ENCODE measurements at places on chromosomes 7 and 10.

- DNase-seq = no peak
Measured at GRCh38 chr7:42192851-42193461, 44.1 kb downstream of the GLI3 start.

- DNase-seq = peak; percentile 79
Measured at GRCh38 chr7:2698581-2699288, 10.7 kb downstream of the AMZ1 start.

DNA sequence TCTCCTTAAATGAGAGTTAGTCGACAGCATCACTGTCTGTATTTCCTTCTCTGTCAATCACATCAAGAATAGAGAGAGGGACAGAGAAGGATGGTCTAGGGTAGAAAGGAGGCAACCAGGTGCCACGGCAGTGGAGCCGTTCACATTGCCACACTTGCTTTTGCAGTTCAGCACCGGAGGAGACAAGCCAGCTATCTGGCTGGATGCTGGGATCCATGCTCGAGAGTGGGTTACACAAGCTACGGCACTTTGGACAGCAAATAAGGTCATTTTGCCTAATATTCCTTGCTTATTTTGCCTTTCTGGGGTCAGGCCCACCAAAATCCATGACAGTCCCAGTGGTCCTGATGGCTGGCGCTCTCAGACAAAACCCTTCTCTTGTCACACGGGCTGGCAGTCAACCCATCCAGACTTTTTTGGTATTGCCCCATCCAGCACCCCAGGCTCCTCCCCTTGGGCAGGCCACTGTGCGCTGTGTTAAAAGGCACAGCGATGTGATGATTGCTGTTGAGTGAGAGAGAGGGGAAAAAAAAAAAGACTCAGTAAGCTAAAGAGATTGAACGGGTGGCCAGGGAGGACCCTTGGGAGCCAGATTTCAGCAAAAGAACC is 8.4 kb downstream of the CPA2 start:
- no peak for DNase-seq

DNA sequence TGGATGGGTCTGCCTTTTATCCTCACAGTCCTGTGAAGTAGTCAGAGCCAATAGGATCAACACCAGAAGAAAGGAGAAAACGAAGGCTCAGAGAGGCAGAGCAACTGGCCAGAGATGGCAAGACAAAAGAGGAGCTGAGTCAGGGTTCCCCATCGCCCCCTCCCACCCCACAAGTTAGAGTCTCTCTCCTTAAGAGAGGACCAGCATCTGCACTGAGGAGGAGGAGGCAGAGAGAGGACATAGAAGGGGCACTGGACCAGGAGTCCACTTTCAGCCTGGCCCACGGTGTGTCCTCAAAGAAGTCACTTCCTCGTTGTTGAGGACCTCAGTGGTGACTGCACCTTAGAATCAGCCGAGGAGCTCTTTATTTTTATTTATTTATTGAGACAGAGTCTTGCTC is 11.6 kb downstream of the SPOCK2 start:
- no peak for DNase-seq

All from activated CD4-positive, alpha-beta memory T cell treated with anti-CD3 and anti-CD28 coated beads for 36 hours (primary cell).